ENCODE measurements at places on chromosomes 11 and 22. TPM values are rescaled to one million over a fixed set of nuclear protein-coding genes. Genes with fewer than 3 reads are reported as not detected.

GRCh38 chr11:62573006-62573591, 592 bp downstream of the EEF1G start:
- DNase-seq = no peak

- no peak for DNase-seq
These were observed 9.6 kb downstream of the OR52N2 start for GRCh38 chr11:5818245-5818886.

GRCh38 chr22:45102896-45103420, 60.8 kb upstream of the NUP50 start:
- no peak for DNase-seq

GRCh38 chr22:38773363-38773946, 17.7 kb upstream of the SUN2 start:
- DNase-seq = no peak

DNA sequence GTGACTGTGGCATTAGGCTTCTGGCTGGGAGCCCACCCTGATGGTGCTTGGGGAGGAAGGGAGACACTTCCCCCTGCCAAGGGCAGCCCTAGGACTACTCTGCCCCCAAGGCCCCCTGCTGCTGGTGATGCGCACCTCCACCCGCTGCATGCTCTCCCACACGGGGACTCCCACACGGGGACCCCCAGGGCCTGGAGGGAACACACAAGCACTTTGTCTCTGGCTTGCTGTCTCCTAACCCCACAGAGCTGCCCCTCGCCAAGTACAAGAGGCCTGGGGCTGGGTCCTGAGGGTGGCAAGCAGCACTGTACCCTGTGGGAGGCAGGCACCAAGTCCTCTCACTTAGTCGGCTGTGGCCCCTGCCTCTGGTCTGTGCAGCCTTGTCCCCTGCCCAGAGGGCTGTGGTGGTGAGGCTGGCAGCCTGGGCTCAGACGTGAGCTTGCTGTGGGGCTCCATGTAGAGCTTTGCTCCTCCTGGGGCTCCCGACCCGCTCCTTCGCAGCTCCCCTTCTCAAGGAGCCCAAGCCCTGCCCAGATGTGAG, 7.9 kb downstream of the LRRC75B start:
- DNase-seq = no peak

DNA sequence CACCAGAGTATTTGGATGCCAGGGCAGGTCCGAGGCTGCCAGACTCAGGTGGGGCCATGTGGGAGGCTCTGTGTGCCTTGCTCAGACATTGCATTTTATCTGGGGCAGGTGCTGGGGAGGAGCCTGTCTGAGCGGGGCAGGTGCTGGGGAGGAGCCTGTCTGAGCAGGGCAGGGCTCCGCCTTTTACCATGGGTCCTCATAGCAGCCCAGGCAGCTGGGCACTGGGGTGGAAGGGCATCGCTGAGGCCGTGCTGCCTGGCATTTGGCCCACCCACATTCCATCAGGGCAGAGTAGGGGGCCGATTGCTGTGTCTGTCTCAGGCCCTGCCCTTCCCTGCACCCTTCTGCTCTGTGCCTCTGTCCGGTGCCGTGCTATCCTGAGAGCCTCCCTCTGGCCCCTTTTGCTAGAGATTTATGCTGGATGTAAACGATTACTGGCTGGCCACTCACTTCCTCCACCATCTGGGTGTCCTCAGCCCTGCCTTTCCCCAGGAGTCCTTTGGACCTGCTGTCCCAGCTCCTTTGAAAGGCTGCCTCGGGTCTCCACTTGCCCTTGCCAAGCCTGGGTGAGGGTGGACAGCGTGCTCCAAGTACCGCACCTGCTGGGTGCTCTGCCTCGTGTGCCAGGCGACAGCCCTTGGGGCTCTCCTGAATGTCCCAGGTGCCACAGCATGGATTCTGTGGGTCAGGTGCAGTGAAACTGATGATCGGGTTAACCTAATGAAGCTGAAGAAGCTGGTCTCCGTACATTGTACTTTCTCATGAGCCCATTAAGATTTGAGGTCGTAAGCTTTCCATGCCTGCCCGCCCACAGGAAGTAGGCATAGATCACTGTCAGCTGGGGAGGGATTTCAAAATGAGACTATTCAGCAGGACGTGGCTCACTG, 281.6 kb downstream of the TBC1D22A start:
- peak; percentile 80 for DNase-seq

DNA sequence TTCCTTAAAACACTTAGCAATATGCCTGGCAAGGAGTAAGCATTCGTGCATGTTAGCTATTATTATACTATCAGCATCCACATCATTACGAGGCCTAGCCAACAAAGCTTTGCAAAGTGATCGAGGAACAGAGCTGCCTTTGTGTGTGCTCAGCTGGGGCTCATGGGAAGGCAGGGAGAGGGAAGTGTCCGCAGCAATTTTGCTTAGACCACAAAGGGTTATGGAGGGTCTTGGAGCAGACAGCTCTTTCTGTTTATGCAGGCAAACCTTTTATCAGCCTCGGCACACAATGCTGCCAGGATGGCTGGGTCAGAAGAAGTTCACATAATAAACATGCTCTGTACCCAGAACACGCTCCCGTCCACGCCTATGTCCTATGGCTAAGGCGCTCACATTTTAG, 10.9 kb upstream of the DKK3 start:
- DNase-seq = peak; percentile 35

- DNase-seq = peak; percentile 95
These were observed 7.9 kb downstream of the ATG16L2 start for GRCh38 chr11:72821920-72822799.

GRCh38 chr11:118210323-118210722, 14.5 kb downstream of the JAML start:
- no peak for DNase-seq

GAL gene
- 31.8 TPM for polyA plus RNA-seq
